Renal cortical epithelial cell (primary cell): ENCODE measurements at places on chromosomes 12 and 14. TPM values are rescaled to one million over a fixed set of nuclear protein-coding genes. Genes with fewer than 3 reads are reported as not detected.

Gene KRT72
- total RNA-seq: not detected in 2 replicates

Gene KRT78
- total RNA-seq: not detected in 2 replicates

Gene SALL2
- 1.7 and 15.9 TPM in 2 replicates for total RNA-seq

Gene ALDH1L2
- 0.65 and 1.9 TPM in 2 replicates for total RNA-seq

Gene NID2
- 20.3 and 106 TPM in 2 replicates for total RNA-seq

Gene BMP4
- total RNA-seq: 1.2 and 4.0 TPM in 2 replicates

Gene ARHGEF25
- total RNA-seq: 1.7 and 7.0 TPM in 2 replicates

Gene CACNA1C
- 0.05 TPM in 1 of 2 replicates, not detected in the other for total RNA-seq

Gene OLR1
- 0.87 and 0.89 TPM in 2 replicates for total RNA-seq

- DNase-seq: no peak
These were observed 4.3 kb upstream of the PGF start for GRCh38 chr14:74959596-74960180.

DNA sequence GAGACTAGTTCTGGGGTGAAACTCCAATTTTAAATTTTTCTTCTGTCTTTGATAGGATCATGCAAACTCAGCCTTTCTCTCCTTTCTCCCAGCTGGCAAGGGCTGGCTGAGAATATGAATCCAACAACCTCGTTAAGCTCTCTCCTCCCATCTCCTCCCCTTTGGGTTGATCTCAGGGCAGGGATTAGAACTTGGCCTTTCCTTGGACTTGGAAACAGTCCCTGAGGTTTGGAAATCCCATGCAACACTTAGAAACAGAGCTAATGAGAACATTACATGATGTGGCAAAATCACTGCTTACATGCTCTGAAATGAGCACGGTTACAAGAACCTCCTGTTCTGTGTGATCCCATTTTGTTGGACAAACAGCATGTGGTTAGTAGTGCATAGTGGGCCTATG is 31.6 kb downstream of the ACACB start:
- DNase-seq: peak; percentile 16

- no peak for DNase-seq
These were observed 57.7 kb downstream of the ETNK1 start for GRCh38 chr12:22682663-22683062.

DNA sequence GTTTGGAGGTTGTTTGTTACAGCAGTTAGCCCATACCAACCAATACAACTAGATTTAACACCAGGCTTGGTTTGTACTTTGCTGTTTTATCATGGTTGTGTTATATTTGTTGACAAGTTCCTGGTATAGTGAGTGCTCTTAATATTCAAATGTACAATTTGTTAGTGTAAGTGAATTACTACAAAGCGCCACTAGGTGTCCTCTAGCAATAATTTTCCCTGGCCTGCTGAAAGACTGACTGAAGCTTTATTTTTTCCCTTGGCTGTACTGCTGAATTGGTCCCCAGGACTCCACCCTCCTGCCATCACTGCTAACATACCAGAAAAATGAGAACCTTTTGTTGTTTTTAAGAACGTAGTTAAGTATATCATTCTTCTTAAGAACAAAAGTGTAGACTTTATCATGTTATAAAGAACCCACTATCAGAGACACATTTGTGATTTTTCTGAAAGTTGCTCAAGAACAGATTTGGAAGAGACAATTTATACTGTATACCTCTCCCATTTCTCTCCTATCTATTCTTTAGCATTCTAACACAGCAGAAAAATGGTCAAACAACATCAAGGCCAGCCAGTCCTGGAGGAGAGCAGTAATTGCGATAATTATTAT is 75.3 kb upstream of the FAR2 start:
- DNase-seq: peak; percentile 59

- DNase-seq: no peak
These were observed 25.4 kb upstream of the SLC10A1 start for GRCh38 chr14:69822456-69822855.

DNA sequence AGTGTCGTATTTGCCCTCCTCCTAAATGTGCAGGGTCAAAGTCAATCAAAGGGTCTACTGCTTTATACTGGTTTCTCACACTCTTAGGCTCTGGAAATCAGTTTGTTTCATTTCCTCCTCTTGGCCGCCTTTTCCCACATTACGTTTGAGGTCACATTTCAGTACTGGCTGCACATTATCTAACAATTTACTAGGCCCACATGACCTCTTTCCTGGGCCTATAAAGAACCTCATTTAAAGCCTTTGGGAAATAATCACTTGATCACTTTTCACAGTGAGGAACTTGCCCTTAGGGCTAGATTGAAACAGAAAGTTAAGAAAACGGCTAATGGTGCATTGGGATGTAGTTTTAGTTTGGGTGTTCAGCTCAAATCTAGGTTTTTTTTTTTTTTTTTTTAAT is 497.5 kb downstream of the RERGL start:
- DNase-seq: no peak

- DNase-seq: no peak
These were observed 18.7 kb downstream of the A2ML1 start for GRCh38 chr12:8840938-8841633.

- DNase-seq: no peak
These were observed 72.5 kb upstream of the SLC38A2 start for GRCh38 chr12:46445093-46445492.

- DNase-seq: no peak
These were observed 124.1 kb upstream of the LGR5 start for GRCh38 chr12:71315328-71315985.

GRCh38 chr12:46342562-46343033 is 30.0 kb downstream of the SLC38A2 start:
- peak; percentile 65 for DNase-seq

DNA sequence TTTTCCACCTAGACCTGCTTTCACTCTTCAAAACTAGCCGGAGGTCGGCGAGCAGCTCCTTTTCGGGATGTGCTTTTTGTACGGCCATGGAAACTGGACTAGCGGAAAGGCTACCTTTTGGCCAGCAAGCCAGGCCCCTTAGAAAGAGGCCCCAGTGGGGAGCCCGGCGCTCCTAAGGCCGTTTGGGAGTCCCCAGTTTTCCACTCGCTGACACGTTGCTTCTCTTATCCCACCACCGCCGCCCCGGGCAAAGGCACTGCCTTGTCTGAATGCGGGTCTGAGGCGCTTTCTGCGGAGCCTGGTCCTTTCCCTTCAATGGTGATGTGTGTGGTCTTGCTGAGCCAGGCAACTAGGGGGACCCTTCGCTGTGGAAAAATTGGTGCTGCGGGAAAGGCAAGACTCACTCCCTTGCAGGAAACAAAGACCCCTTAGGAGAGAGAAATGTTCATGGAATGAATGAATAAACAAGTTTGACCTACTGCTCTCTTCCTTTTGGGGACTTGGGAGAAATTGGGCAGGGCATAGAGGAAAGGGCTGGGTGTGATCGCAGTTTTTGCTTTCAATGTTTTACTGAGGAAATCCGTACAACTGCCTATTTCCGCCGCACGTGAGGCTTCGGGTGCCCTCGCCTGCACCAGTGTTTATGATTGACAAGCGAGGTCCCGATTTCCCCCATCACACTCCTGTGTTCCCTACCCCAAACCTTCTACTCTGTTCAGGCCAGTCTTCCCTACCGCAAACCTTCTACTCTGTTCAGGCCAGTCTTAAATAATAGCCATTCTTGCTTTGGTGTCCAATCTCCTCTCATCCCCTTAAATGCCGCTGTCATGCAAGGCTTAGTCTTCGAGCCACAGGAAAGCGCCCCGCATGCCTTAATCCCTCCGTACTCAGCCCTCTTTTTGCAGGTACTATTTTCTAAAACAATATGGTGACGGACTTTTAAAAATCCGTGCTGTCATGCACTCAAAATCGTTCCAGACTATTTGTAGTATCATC is 1.0 kb upstream of the SLC38A2 start:
- DNase-seq: no peak

DNA sequence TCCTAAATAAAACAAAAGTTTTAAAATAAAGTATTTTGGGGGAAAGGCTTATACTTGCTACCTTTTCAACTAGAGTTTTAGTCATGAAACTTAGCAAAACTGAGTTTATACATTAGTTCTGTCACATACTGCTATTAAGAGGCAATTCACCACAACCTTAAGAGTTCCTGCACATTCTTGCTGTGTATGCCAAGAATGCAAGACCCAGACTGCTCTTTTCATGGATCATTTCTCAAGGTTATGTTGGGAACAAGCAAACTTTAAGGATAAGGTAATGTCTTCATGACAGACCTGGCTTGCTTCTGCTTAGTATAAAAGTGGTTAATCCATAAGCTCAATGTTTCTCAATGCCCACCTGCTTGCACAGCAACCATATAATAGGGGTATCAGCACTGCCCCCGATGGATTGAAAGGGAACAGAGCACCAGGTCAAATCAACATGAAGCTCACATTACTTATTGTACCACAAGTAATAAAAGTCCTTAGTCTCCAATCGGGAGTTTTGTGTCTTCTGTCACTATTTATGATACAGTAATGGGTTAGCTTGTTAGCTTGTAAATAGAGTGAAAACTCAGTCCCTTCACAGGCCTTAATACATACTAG is 67.6 kb downstream of the KIF21A start:
- peak; percentile 85 for DNase-seq

- DNase-seq: no peak
These were observed 331.4 kb downstream of the MED13L start for GRCh38 chr12:115946092-115946491.

DNA sequence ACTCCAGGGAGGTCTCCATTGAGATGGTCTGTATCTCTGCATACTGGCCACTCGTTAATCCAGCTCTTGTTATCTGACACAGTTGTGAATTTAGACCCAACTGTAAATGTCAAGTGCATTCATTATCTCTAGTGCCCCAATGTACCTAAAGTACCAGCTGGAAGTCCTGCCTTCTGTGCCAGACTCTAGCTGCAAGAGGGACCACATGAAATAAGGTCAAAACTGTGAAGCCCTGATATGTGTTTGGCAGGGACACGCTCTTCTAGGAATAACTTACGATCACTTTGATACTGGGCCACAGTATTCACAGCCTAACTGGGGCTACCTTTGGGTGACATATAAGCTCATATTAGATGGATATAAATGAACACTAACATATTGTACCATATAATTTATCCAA is 268.5 kb downstream of the LRIG3 start:
- DNase-seq: no peak

DNA sequence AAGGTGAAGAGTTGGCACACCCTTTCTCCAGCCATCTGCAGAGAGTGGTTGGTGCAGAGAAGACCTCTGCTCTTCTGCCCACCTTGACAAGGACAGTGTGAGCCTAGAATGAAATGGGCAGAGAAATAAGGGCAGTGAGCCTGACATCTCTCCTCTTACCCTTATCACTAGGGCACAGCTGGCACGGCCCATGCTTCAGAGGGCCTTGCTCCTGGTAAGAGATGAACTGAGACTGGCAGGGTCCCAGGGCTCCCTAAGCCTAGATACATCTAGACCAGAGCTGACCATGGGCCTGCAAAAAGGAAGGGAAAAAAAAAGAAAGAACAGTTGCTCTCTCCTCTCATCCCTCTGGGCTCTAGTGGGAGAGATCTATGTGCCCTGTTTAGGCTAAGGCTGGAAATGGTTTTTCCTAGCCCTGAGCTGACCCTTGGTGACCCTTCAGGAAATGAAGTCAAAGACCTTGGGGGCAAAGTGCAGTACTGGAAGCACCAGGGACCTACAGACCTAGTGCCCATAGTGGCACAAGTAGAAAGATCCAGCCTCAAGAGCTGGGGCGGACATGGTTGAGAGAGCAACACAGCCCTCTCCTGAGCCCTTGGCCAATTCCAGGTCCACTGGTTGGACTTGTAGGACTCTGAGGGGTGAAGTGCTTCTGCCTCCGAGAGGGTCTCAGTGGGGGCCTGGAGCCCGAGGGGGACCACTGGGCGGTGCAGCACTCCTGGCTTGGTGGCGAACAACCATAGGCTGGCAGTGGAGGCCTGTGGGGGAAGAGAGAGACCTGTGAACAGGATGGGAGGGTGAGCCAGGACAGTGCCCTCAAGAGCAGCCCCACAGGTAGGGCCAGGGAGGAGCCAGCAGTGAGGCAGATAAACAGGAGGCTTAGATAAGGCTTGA is 22.0 kb downstream of the PRPF40B start:
- no peak for DNase-seq

DNA sequence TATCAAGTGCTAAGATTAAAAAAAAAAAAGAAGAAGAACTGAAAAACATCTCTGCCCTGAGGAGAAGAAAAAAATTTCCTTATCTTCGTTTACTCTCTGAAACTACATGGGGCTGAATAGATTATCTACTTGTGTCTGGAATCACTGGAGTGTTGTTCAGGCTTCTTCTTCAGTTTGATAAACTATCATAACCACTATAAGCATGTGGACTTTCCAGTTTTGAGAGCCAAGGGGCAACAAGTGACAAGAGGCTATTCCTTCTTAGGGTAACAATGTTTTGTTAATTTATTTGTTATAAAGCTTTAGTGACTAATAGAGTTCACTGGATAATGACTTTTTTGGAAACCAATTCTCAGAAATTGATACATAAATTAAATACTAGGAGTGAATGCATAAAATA is 19.9 kb upstream of the RASSF8 start:
- no peak for DNase-seq
